ENCODE measurements at places on chromosomes 6 and 20.

GRCh38 chr6:76435174-76435573 lies 362.7 kb upstream of the IMPG1 start:
- DNase-seq = no peak

GRCh38 chr6:25415274-25415673 lies 136.1 kb downstream of the CARMIL1 start:
- no peak for DNase-seq

DNA sequence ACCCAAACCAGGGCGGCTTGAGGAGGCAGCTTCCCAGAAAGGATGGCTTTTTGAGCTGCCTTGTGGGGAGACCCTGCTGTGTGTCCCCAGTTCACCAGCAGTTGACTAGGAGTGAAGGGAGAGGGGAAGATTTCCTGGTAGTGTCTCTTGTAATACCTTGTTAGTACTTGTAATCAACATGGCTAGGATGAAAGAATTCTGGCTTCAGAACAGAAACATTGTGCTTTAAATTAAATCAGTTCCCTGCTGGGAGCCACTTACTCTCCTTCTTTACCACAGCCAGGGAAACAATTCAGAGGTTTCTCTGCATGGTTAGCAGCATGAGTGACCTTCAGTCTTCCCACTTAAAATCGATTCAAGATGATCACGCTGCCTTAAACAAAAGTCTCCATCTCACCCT lies 525.4 kb upstream of the ID4 start:
- no peak for DNase-seq

DNA sequence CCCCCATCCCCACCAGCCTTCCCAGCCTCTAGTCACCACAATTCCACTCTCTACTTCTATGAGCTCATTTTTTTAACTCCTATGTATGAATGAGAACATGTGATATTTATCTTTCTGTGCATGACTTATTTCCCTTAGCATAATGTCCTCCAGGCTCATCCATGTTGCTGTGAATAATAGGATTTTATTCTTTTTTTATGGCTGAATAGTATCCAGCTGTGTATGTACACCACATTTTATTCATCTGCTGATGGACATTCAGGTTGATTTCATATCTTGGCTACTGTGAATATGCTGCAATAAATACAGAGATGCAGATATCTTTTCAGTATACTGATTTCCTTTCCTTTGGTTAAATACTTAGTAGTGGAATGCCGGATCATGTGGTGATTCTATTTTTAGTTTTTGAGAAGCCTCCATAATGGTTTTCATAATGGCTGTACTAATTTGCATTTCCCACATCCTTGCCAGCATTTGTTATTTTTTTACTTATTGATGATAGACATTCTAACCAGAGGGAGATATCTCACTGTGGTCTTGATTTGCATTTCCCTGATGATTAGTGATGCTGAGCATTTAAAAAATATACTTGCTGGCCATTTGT lies 194.9 kb downstream of the PACRG start:
- DNase-seq = no peak
